ENCODE measurements at places on chromosomes 11 and 22.
A peak's percentile ranks its signal among the peaks of the same experiment; 100 is the strongest.

- DNase-seq = no peak
Measured at GRCh38 chr11:81072273-81072672, 1631.4 kb upstream of the TENM4 start.

DNA sequence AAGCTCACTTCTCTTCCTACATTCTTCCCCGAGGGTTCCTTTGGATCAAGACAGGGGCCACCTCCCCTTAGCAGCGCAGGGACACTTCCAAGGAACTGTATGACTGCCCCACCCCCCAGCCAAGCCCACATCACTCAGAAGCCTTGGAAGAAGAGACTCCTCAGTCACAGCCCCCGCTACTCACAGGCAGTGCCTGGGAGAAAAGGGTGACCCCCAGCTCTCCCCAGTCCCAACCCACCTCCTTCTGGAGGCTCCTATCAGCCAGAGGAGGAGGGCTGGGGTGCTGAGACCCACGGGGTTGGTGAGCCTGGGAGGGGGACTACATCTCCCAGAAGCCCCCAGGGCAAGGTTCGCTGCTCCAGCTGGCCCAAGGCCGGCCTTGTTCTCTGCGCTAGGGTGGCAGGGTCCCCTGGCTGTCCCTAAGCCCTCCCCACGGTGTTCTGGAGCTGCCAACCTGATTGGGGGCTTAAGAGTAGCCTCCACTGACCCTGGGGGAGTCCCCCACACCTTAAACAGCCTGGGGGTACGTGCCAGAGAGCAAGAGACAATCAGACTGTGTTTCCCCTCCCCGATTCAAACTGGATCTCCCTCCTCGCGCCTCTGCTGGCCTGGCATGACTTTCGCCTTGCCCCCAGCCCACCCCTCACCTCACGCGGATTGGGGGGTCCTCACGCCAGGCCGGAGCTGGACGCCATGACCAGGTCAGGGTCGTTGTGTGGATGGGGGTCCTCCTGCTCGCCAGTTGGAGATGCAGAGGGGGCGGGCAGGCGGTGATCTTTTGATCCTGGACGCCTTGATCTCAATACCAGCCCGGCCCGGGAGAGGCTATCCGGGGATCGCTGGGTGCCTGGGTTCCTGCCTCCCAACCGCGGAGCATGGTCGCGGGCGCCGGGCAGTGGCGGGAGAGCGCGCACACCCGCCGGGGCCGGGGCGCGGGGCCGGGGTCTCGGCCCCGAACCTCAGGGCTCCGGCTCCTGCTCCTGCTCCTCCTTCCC, 838 bp downstream of the BCL9L start:
- DNase-seq = no peak

DNA sequence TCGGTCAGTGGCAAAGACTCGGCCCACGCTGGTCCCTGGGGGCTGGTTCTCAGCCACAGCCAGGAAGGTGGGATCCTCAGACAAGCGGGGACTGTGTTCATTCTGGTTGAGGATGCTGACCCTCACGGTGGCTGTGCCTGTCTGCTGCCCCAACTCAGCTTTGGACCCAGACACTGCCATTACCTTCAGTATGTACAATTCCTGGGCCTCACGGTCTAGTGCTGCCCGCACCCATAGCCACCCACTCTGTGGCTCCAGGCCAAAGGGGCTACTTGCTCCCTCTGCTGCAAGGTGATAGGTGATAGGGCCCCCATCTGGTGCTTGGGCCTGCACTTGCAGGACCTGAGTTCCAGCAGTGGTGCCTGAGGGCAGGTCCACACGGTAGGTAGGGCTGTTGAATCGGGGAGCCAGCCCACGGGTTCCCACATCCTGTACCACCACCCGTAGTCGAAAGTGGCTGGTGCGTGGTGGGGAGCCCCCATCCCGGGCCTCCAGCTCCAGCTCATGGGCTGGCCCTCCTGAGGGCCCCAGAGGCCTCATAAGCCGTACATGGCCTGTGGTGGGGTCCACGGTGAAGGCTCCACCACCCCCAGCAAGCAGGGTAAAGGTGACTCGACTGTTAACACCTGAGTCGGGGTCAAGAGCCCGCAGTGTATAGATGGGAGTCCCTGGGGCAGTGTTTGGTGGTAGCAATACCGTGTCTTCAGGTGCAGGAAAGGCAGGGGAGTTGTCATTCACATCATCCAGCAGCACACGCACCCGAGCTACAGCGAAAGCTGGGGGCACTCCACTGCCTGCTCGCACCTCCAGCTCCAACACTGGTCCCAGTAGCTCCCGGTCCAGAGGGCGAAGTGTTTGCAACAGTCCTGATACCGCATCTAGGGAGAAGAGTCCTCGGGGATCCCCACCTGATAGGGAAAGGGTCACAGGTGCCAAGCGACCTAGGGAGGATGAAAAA, 13.2 kb upstream of the TPP1 start:
- DNase-seq = no peak

DNA sequence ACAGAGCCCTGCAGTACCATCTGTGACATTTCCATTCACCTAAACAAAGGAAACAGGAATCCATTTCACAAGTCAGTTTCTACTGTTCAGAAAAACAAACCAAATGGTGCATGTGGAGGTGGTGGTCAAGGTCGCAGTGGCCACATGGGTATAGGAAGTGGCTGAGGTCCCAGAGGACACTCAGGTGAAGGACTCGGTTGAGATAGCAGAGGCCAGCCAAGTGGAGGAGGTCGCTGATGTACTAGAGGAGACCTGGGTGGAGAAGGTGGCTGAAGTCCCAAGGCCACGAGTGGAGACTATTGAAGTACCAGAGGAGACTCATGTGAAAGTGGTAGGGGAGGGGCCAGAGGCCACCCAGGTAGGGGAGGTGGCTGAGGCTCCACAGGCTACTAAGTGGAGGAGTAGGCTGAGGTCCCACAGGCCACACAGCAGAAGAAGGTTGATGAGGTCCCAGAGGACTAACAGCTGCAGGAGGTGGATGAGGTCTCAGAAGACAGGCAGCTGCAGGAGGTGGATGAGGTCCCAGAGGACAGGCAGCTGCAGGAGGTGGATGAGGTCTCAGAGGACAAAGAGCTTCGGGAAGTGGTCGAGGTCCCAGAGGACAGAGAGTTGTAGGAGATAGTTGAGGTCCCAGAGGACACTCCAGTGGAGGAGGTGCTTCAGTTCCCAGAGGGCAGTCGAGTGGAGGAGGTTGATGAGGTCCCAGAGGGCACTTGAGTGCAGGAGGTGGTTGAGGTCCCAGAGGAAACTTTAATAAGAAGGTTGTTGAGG, 40.2 kb downstream of the ZNF195 start:
- no peak for DNase-seq

GRCh38 chr11:129146191-129146590, 45.9 kb downstream of the ARHGAP32 start:
- no peak for DNase-seq

DNA sequence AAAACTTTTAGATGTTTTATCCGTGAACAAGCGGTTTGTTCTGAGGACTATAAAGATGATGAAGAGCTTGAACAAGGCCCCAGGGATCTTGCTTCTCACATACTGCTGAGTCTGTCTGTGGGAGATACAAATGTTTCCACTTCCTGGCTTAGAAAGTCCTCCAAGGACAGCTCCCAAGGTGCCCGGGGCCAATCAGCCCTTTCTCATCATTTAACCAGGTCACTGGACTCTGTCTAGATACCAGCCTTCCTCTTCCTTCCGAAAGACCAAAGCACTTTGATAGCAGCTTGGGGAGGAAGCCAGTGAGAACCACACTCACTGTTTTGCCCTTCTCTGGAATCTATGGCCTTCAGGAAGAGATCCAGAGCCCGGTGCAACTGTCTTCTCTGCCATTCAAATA, 4.3 kb upstream of the MICAL2 start:
- DNase-seq = no peak

- DNase-seq = no peak
Measured at GRCh38 chr22:20636945-20637344, 129.5 kb downstream of the MED15 start.

DNA sequence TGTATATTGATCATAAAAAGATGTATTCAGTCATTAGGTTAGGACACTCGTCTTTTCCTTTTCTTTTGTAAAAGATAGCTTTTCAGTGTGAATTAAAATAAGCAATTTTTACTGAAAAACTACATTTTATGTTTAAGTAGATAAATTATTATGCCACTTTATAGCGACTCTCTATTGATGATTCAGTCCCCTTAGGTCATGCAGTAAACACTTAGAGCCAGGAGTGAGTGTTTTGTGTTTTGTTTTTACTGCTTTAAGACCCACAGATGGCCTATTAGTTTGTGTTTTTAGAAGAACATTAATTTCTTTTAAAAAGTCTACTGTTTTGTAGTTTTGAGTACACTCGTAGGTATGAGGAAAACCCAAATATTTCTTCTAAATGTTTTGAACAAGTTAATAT, 86.6 kb downstream of the YAP1 start:
- no peak for DNase-seq

GRCh38 chr22:45441138-45441537, 27.6 kb downstream of the RIBC2 start:
- peak; percentile 39 for DNase-seq

- no peak for DNase-seq
Measured at GRCh38 chr11:28969832-28970231, 861.6 kb downstream of the METTL15 start.

DNA sequence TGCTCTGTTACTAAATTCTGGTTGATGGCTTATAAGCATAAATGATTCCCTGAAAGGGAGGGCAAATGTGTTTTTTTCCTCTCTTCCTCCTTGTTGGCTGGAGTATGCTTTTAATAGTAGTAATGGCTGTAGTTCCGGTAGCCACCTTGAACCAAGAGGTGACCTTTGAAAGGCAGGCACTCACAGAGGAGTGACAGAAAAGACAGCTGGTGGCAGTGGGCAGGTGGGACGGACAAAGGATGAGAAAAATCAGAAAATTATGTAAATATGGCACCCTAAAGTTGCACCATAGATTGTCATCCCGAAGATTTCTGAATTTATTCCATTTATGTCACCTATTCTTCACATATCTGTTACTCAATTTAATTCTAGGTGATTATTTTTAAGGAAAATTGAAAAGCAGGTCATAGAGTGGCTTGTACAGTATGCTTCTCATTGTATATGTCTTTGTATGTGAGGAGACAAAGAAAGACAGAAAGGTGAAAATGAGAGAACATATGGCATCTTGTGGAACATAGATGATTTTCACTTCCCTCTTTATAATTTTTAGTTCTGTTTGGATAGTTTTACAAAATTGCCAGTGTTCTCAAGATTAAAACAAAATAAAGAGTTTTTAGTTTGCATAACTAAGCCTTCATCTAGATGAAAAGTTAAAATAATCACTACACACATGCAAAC, 17.0 kb downstream of the CASP12 start:
- no peak for DNase-seq
